GM23248 (cell line): ENCODE measurements at places on chromosomes 7 and 10.

DNA sequence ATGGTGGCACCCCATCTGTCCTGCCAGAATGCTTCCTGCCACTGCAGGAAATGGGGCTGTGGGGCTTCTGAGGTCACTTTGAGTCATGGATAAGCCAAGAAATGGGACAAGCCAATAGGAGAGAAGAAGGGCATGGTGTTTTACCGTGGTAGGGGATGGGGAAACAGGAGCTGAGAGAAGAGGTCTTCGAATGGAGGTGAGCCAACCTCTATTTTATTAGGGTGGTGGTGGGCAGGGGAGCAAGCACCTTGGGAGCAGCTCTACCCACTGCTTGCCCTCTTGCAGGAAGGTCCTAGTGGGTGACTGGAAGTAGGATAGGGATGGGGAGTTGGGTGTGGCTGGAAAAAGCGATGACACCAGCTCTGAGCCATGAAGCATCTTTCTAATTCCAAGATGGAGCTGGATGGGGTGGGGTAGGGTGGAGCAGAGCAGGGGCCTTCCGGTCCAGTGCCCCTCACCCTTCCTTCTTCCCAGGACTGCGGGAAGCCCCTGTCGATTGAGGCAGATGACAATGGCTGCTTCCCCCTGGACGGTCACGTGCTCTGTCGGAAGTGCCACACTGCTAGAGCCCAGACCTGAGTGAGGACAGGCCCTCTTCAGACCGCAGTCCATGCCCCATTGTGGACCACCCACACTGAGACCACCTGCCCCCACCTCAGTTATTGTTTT, 9.1 kb downstream of the ZYX start:
- H3K27me3 ChIP-seq, result no peaks in the 10 kb centered on the region
- H3K4me3 ChIP-seq, result no peak overlapping the region
- peaks cover 37% of the 10 kb centered on the region for H3K4me1 ChIP-seq
- peak; percentile 40 for DNase-seq
- peaks cover 27% of the 10 kb centered on the region for H3K36me3 ChIP-seq

DNA sequence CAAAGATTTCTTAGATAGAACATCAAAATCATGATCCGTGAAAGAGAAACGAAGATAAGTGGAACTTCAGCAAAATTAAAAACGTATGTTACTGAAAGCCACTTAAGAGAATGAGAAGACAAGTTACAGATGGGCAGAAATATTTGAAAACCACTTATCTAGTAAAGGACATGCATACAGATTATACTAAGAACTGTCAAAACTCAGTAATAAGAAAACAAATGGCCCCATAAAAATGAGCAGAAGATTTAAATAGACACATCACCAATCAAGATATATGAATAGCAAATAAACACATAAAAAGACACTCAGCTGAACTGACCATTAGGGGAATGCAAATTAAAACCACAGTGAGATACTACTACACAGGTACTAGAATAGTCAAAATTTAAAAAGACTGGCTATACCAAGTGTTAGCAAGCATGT, 343.7 kb downstream of the PTEN start:
- H3K36me3 ChIP-seq, result no peaks in the 10 kb centered on the region
- no peak overlapping the region for H3K4me3 ChIP-seq
- H3K27ac ChIP-seq, result no peak overlapping the region
- no peak for DNase-seq
- no peaks in the 10 kb centered on the region for H3K27me3 ChIP-seq

DNA sequence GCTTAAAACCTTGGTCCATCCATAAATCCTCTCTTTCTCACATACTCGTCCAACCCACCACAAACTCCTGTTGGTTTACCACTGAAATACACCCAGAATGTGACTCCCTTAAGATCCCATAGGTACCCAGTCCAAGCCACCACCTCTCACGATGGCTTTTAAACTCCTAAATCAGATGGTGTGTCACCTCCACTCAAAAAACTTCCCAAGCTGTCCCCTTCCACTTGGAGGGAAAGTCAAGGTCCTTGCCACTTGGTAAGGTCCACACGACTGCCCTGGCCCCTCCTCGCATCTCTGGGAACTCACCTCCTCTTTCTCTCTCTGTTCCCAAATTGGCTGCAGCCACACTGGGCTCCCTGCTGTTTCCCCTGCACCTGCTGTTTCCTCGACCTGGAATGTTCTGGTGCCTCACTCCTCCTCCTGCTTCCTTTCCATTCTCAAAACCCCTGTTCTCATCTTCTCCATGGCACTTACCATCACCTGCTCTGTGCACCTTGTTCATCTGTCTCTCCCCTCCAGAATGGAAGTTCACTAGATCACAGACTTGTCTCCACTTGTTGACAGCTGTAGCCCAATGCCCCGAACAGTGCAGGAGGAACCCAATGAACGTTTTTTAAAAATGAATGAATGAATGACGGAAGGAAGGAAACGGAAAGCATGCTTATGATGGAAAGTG, 23.0 kb downstream of the ZFAND2A start:
- H3K4me3 ChIP-seq, result peak overlapping the region; percentile 98
- no peaks in the 10 kb centered on the region for H3K36me3 ChIP-seq
- 0 out of 2 replicates have a peak, but pooled peaks cover 6% of the 10 kb centered on the region for H3K4me1 ChIP-seq

GRCh38 chr10:4527281-4527970, 298.6 kb upstream of the AKR1E2 start:
- H3K4me1 ChIP-seq, result peaks cover 41% of the 10 kb centered on the region
- no peaks in the 10 kb centered on the region for H3K27me3 ChIP-seq
- peak overlapping the region; percentile 77 for H3K27ac ChIP-seq
- peak; percentile 71 for DNase-seq
- H3K36me3 ChIP-seq, result no peaks in the 10 kb centered on the region

- no peaks in the 10 kb centered on the region for H3K4me1 ChIP-seq
- no peaks in the 10 kb centered on the region for H3K27me3 ChIP-seq
- H3K36me3 ChIP-seq, result no peaks in the 10 kb centered on the region
Measured at GRCh38 chr10:20760460-20760859, 136.7 kb downstream of the NEBL start.

- no peak overlapping the region for H3K4me3 ChIP-seq
- no peak for DNase-seq
- H3K36me3 ChIP-seq, result no peaks in the 10 kb centered on the region
- H3K27me3 ChIP-seq, result no peaks in the 10 kb centered on the region
- peaks cover 20% of the 10 kb centered on the region for H3K4me1 ChIP-seq
Measured at GRCh38 chr10:80471715-80472233, 17.7 kb downstream of the TSPAN14 start.

DNA sequence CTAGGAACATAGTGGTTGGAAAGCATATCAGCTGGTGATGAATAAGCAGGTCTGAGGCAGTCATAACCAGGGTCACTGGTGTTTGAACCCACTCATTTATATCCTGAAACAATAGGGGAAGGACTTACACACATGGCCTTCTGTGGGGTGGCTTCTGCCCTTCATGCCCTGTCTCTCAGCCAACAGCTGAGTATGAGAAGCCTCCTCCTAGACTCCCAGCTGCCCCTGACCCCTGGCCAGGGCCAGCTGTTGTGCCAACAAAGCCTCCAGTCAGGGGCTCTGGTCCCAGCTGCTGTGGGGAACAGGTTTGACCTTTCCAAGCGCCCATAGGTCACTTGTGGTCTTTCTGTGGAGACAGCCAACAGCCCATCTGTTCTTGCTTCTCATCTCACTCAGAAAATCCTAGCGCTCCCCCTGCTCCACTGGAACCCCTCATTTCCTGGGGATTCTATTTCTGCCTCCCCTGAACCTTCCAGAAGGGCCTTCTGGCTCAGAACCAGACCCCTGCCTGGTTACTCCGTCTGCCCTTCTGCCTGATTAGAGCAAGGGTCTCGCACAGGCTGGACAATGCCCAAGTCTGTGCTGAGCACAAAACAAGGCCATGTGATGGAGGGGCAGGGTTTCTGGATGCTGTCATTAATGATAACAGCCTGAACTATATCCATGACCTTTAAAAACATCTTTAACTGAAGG, 9.7 kb upstream of the PURB start:
- no peak overlapping the region for H3K27ac ChIP-seq
- DNase-seq, result no peak
- H3K4me3 ChIP-seq, result no peak overlapping the region

DNA sequence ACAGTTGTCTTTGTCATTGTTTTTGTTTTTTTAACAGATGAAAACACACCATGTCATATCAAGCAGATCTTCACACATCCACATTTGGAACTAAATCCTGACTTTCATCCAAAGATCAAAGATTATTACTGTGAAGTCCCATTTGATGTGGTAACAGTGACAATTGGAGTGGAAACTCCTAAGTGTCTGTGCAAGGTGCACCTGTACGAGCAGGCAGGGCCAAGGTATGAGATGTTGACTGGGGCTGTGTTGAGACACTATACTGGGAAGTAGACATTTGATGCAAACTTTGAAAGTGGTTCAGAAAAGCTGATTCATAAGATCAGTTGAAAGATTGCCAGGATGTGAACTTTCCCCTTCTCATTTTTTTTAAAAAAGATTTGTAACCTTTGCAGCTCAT, 152.3 kb downstream of the CPED1 start:
- peak; percentile 14 for DNase-seq
- H3K27me3 ChIP-seq, result no peaks in the 10 kb centered on the region
- H3K4me3 ChIP-seq, result no peak overlapping the region
- H3K27ac ChIP-seq, result no peak overlapping the region
- H3K36me3 ChIP-seq, result no peaks in the 10 kb centered on the region

DNA sequence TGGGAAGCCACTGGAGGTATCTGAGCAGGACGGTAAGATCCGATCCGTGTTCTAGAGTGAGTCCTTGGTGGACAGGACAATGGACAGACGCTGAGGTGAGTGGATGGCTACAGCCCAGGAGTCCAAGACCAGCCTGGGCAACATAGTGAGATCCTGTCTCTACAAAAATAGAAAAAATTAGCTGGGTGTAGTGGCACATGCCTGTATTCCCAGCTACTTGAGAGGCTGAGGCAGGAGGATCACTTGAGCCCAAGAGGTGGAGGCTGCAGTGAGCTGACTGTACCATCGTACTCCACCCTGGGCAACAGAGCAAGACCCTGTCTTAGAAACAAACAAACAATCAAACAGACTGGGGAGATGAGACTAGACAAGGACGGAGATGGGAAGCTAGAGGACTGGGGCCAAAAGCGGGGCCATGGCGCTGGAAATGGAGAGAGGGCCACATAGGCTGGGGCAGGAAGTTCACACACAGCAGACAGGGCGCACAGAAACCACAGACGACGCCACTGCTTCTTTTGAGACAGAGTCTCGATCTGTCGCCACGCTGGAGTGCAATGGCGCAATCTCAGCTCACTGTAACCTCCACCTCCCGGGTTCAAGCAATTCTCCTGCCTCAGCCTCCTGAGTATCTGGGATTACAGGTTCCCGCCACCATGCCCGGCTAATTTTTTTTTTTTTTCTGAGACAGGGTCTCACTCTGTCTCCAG, 24.7 kb downstream of the DAGLB start:
- peaks cover 29% of the 10 kb centered on the region for H3K36me3 ChIP-seq
- H3K4me1 ChIP-seq, result no peaks in the 10 kb centered on the region
- H3K4me3 ChIP-seq, result no peak overlapping the region
- DNase-seq, result no peak
- H3K27ac ChIP-seq, result no peak overlapping the region

GRCh38 chr10:46091828-46092523, 45.9 kb upstream of the MSMB start:
- no peak overlapping the region for H3K27ac ChIP-seq
- no peaks in the 10 kb centered on the region for H3K36me3 ChIP-seq
- no peak for DNase-seq
- no peaks in the 10 kb centered on the region for H3K27me3 ChIP-seq
- H3K4me1 ChIP-seq, result peaks cover 12% of the 10 kb centered on the region

GRCh38 chr10:98613446-98613845, 166.7 kb upstream of the HPS1 start:
- H3K4me1 ChIP-seq, result no peaks in the 10 kb centered on the region
- no peaks in the 10 kb centered on the region for H3K36me3 ChIP-seq
- H3K27ac ChIP-seq, result no peak overlapping the region
- H3K4me3 ChIP-seq, result no peak overlapping the region

DNA sequence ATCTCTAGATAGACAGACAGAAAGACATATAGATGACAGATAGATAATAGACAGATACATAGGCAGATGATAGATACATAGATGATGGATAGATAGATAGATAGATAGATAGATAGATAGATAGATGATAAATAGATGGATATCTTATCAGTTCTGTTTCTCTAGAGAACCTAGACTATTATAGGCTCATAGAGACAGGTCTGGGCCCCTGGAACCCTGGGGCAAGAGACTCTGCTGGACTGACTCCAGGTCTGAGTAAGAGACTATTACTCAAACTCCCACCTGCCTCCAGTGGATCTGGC, 58.3 kb downstream of the FRMPD2 start:
- H3K27ac ChIP-seq, result no peak overlapping the region
- peaks cover 23% of the 10 kb centered on the region for H3K27me3 ChIP-seq
- H3K4me1 ChIP-seq, result no peaks in the 10 kb centered on the region
- H3K4me3 ChIP-seq, result no peak overlapping the region
- no peak for DNase-seq

- H3K27me3 ChIP-seq, result no peaks in the 10 kb centered on the region
- no peak overlapping the region for H3K4me3 ChIP-seq
- peaks cover 61% of the 10 kb centered on the region for H3K4me1 ChIP-seq
Measured at GRCh38 chr10:112587729-112588128, 140.7 kb downstream of the VTI1A start.

DNA sequence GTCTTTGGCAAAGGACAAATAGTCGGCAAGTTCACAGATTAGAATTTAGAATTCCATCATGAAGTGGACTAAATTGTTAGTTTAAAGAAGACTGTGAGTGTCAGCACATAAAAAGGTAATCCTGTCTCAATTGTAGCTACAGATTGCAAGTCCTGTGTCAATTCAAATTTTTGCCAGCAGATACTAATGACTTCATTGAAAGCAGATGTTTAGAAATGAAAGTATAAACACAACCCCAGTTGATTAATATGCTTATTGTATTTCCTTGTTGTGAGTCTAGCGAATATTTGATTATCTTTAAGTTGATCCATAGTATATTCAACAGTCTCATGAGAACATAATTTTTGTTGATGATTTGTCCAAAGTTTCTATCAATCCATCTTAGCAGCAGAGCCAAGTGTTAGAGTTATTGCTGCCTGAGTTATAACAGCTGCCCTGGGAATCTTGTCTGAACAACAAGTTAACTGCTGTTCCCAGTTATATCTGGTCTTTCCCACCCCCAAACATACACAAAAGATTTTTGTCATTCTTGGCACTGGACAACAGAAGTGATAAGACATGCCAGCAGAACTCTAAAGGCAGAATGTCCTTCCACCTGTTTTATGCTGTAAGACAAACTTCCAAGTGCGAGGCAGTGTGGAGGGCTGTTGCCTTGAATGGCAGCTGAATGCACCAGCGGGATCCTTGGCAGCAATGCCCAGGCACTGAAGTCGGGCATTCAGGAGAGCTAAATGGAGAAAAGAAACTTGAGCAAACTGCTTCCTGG, 21.3 kb upstream of the HERPUD2 start:
- H3K4me3 ChIP-seq, result peak overlapping the region; percentile 25
- H3K4me1 ChIP-seq, result peaks cover 9% of the 10 kb centered on the region
- peak; percentile 28 for DNase-seq
- no peaks in the 10 kb centered on the region for H3K27me3 ChIP-seq
- no peak overlapping the region for H3K27ac ChIP-seq

- no peak overlapping the region for H3K4me3 ChIP-seq
- H3K4me1 ChIP-seq, result no peaks in the 10 kb centered on the region
- H3K36me3 ChIP-seq, result peaks cover 36% of the 10 kb centered on the region
- H3K27me3 ChIP-seq, result no peaks in the 10 kb centered on the region
Measured at GRCh38 chr10:68348265-68348741, 15.6 kb upstream of the PBLD start.
